ENCODE measurements at places on chromosomes 13 and 19.

- DNase-seq, result no peak
Observed at GRCh38 chr19:44850641-44851109, 4.6 kb downstream of the NECTIN2 start.

GRCh38 chr13:70893832-70894231 lies 785.6 kb upstream of the KLHL1 start:
- DNase-seq, result peak; percentile 38

DNA sequence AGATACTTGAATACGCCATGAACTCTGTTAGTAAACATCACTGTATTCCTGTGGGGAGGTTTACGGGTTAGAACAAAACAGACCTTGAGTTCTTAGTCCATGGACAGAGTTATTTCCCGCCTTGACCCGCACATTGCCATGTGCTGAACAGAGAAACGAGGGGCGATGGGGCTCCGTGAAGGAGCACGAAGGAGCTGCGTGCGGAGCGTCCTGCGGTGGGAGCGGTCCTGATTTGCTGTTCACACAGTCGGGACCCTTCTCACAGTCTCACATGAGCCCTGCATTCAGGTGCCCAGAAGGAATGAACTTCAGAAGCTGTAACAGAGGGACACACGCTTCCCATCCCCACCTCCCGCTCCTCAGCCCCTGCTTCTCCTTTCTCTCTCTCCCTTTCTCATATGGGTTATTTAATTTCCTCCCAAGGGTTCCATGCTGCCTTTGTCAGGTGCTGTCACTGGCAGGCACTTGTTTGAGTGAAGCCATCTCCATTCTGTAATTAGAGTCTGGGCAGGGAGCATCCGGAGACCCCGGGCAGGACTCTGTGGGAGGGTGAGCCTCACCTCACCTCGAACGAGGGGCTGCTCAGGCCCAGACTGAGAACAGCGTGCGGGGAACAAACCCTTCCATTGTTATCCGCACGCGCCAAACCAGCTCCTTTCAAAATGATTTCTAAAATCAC lies 76.9 kb downstream of the TEX29 start:
- DNase-seq, result no peak

GRCh38 chr13:110328573-110328972 lies 21.5 kb downstream of the COL4A2 start:
- DNase-seq, result no peak

DNA sequence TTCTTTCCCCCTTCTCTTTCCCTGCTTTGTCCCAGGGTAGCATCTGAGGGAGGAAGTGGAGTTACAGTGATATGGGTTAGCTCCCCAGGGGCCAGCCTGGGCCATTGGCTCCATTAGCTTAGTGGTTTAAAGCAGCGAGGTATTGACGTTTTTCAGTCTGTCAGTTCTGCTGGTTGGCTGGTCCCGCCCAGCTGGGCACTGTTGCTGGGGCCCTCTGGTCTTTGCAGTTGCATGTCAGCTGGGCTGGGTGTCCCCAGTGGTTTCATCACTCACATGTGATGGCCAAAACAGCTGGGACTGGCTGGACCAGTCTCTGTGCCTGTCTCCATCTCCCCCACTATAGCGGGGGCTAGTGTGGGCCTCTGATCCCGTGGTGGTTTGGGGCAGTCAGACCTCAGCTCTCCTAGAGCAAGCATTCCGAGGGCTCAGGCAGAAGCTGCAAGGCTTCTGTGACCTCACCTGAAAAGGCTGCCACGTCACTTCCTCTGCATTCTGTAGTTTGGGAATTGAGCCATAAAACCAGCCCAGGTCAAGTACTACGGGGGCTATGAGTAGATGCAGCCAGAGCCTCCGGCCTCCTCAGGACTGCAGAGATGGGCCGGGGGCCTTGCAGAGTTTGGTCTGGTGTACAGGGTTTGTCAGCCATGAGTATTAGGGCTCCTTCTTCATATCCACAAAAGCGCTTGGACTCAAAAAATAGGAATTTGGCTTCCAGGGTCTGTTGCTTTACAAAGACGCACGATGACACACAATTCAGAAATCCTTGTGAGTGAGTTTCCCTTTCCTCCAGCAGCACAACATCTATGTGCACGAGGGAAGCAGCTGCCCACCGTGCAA lies 30.0 kb downstream of the TSSK6 start:
- peak; percentile 11 for DNase-seq

- no peak for DNase-seq
Observed at GRCh38 chr19:5788422-5788821, 2.5 kb downstream of the DUS3L start.

- DNase-seq, result no peak
Observed at GRCh38 chr19:4641132-4641531, 1.8 kb downstream of the TNFAIP8L1 start.

- no peak for DNase-seq
Observed at GRCh38 chr19:54206030-54206830, 5.6 kb downstream of the RPS9 start.

- peak; percentile 38 for DNase-seq
Observed at GRCh38 chr19:57103573-57104277, 16.1 kb upstream of the USP29 start.

- no peak for DNase-seq
Observed at GRCh38 chr19:45114116-45114515, 21.1 kb downstream of the PPP1R37 start.

GRCh38 chr19:1384478-1385110 lies 887 bp downstream of the NDUFS7 start:
- no peak for DNase-seq

DNA sequence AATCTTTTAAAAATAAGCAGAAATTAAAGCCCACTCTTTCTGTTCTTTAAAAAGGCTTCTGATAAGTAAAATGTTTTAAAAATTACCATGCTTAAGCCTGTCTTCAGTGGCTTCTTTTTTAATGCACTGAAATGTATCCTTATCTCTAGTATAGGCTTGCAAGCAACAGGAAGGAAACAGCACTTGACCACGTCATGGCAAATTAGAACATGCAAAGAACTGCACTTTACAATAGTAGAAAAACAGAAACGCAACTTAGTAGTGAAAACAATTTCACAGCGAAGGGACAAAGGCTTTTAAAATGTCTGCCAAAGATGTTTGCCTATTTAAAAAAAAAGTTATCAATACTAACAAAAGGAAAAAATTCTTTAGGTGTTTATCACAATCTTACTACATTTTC lies 36.3 kb downstream of the ELF1 start:
- DNase-seq, result peak; percentile 74

DNA sequence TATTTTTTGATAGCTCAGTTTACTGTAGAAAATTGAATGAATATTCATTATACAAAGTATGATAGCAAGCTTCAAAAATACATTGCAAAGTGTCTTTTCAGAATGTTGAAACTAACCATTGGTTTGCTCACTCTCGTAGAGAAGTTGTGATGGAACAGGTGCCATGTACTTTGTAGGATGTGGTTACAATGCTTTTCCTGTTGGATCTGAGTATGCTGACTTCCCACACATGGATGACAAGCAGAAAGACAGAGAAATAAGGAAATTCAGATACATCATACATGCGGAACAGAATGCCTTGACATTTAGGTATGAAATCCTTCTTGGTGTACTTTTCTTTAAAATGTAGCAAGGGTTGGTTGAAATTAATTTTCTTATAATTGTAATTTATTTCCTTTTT lies 30.5 kb downstream of the CDADC1 start:
- no peak for DNase-seq

- no peak for DNase-seq
Observed at GRCh38 chr13:43567608-43568007, 219.2 kb downstream of the ENOX1 start.

- peak; percentile 98 for DNase-seq
Observed at GRCh38 chr19:19032420-19033175, 719 bp downstream of the SUGP2 start.

GRCh38 chr13:101623470-101624209 lies 171.2 kb downstream of the ITGBL1 start:
- DNase-seq, result peak; percentile 20

DNA sequence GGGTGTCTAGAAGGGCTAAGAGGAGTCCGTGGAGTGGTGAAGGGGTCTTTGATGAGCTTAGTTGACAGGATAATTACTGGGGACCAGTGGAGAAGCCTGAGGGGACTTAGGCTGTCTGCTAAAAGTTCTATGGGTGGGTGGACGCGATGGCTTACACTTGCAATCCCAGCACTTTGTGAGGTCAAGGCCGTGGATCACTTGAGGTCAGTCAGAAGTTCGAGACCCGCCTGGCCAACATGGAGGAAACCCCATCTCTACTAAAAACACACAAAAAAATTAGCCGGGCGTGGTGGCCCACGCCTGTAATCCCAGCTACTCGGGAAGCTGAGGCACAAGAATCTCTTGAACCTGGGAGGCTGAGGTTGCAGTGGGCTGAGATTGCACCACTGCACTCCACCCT lies 2.8 kb upstream of the GSK3A start:
- no peak for DNase-seq

GRCh38 chr19:3062165-3063105 lies at the start of gene TLE5:
Gene TLE5 (minus strand): TSS chr19:3062495. CDS start chr19:3062200, 295 bp downstream.
- DNase-seq, result no peak

GRCh38 chr13:94414141-94414540 lies 65.3 kb downstream of the DCT start:
- no peak for DNase-seq

- no peak for DNase-seq
Observed at GRCh38 chr13:43959291-43959690, 79.6 kb downstream of the LACC1 start.

GRCh38 chr19:35126624-35126959 lies 8.3 kb downstream of the LGI4 start:
- no peak for DNase-seq

DNA sequence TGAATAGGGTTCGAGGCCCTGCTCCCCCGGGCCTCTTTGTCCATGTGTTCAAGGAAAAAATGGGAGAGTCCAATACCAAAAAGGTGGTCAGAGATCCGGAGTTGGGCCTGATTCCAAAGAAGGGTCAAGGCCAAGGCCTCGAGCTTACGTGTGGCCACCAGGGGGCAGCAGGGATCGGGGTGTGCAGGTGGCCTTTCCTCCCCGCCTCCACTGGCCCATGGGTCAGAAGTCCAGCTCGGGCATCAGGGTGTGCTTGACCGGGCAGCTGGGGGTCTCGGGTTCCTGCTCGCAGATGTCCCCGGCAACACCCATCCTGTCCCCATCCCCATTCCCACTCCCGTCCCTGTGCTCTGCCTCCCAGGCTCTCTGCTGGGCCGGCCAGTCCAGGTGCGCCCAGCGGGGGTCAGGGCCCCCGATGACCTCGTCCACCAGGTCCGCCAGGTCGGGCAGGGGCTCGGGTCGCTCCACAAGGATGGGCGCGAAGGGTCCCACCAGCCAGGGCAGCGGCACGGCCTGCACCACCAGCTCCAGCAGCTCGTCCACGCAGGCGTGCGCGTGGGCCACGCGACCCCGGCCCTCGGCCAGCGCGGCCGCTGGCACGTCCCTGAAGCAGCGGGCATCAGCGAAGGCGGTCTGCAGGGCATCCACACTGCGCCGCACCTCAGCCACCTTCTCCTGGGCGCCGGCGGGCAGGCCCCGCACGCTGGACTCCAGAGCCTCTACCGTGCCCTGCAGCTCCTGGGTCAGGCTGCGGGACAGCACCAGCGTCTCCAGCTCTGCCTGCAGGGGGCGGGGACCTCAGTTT lies 5.2 kb upstream of the PLIN4 start:
- no peak for DNase-seq

- DNase-seq, result no peak
Observed at GRCh38 chr13:40667622-40667978, 1.2 kb upstream of the FOXO1 start.

DNA sequence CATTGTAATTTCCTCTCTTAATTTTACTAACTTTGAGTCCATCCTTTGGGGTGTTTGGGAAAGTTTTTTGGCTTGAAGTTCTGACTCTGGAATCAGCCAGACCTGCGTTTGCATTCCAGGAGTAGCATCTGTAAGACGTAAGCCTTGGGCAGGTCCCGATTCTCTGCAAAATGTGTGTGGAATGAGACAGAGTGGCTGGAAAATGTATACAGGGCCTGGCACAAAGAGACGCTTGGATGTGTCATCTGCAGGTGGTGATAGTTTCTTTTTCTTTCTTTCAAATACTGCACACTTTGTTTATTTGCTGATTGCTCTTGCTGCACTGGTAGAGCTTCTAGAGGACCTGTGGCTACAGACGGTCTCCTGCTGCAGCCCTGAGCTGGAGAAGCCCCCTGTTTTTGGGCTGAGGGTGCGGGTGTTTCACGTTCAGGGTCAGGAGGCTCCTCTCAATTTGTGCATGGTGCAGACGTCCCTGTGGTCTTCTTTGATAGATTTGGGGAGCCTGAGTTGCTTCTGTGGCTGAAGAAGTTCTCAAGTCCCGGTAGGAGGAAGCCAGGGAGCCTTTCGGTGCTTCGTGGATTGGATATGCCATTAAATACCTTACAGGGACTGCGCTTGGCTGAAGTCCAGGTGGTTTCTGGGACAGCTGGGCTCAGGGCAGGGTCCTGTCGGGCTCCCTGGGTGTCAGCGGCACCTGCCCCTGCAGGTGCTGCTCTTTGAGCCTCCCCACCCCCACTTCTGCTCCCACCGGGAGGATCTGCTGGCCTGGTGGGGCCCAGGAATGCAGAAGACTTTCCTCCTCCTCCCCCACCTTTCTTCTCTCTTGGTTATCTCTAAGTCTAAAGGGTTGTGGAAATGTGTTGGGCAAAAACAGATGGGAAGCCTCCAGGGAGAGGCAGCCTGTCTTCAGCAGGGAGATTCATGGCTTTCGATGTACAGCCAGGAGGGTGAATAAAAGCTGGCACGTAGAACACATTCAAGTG lies 44.0 kb upstream of the GAS6 start:
- no peak for DNase-seq

DNA sequence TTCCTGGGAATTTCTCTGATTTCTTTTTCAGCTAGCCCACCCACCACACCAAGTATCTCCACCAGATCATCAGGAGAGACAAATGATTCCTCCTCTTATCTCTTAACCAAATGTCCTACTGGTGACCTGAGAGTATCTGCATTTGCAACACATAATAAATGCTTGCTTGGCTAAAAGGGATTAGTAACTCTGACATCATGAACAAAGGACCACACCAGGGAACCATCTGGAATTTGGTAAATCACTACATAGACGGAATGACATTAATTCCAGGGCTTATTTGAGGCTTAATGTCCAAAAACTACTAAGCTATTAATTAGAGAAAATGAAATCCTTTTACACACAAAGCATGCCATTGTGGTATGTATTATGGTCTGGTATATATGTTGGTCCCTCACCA lies 139.0 kb downstream of the RAP2A start:
- no peak for DNase-seq

GRCh38 chr19:10113592-10113963 lies 2.1 kb downstream of the P2RY11 start:
- no peak for DNase-seq

Measured in brain microvascular endothelial cell (primary cell).